SK-N-DZ (cell line): ENCODE measurements at places on chromosomes 3 and 15.

- DNase-seq = no peak
Observed at GRCh38 chr3:136639069-136639468, 113.1 kb downstream of the STAG1 start.

- DNase-seq = no peak
Observed at GRCh38 chr3:159131376-159131775, 329.5 kb downstream of the MFSD1 start.

GRCh38 chr15:74769463-74770025 lies 12.3 kb upstream of the CSK start:
- no peak for DNase-seq

GRCh38 chr3:45120359-45121158 lies 25.6 kb downstream of the CDCP1 start:
- no peak for DNase-seq

DNA sequence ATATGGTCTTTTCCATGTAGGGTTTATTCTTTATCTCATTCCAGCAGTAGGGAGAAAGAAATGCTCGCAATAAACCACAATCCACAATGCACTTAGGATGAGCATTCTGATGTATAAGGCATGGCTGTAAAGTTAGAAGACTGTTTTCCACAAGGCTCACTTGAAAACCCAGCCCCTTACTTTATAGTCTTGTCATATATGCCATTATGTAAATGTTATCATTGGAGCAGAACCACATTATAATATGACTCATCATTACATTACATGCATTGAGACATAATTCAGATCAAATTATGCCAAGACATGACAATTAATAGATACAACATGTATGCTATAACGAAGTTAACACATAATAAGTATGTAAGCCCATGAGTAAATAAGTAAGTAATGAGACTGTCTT lies 348.1 kb downstream of the LSAMP start:
- no peak for DNase-seq

- DNase-seq = no peak
Observed at GRCh38 chr15:73370151-73370550, 1.4 kb upstream of the HCN4 start.

DNA sequence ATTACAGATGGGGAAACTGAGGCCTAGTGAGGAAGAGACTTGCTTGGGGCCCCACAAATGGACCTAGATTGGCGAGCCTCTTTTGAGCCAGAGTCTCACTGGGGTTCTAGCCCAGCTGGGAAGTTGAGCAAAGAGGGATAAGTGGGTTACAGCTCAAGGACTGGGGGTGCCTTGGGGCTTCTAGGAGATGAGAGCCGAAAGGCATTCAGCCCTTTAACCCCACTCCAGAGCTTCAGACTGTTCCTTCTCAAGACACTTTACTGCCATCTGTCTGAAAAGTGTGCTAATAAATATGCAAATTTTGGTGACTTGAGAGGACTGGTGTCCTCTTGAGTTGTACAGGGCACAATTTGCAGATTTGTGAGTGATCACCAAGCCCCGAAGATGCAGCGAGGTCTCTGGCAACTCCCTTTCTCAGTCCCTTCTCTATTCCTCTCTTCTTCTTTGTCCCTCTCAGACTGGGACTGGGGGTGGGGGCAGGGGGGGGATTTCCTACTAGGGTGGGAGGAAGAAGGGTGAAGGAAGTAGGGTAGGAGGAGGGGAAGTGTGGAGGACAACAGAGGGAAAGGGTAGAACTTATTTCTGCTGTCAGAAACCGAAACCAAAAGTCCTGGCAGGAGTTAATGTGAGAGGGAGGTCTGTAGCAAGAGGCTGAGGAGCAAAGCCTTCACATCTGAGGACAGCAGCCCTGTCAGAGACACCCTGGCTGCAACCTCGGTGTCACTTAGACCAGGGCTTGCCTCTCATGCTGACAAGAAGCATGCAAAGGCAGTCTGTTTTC lies 16.2 kb upstream of the ANKDD1A start:
- DNase-seq = no peak

DNA sequence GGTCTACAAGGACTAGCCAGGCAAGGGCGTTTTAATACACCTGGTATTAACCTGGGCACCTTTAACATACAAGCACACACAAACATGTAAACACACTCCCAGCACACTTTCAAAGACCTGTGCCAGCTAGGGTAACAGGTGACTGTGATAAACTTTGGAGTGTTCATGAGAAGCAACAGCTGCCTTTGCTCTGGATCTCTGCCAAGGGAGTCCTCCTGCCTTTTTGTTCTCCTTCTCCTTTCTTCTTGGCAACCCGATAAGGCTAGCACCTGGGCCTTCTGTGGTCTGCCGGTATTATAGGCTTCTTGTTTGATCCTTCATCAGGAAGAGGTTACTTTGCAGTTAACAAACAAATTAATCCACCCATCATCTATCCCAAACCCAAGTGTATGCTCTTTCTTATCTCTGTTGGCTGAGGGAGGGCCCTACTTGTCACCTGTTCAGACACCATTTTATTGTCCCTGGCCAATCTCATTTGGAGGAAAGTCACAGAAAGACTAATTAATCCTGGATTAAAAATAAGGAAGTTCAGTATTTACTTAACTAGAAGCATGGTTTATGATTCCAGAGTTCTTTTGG lies at the start of gene RETNLB:
TSS of gene RETNLB (minus strand) at position 7 of the 579 bp plus-strand sequence. CDS start 225 bp downstream, outside the sequence.
- DNase-seq = no peak

- DNase-seq = no peak
Observed at GRCh38 chr3:14237457-14237856, 58.8 kb downstream of the LSM3 start.

- no peak for DNase-seq
Observed at GRCh38 chr3:150312018-150312657, 96.0 kb upstream of the TSC22D2 start.

DNA sequence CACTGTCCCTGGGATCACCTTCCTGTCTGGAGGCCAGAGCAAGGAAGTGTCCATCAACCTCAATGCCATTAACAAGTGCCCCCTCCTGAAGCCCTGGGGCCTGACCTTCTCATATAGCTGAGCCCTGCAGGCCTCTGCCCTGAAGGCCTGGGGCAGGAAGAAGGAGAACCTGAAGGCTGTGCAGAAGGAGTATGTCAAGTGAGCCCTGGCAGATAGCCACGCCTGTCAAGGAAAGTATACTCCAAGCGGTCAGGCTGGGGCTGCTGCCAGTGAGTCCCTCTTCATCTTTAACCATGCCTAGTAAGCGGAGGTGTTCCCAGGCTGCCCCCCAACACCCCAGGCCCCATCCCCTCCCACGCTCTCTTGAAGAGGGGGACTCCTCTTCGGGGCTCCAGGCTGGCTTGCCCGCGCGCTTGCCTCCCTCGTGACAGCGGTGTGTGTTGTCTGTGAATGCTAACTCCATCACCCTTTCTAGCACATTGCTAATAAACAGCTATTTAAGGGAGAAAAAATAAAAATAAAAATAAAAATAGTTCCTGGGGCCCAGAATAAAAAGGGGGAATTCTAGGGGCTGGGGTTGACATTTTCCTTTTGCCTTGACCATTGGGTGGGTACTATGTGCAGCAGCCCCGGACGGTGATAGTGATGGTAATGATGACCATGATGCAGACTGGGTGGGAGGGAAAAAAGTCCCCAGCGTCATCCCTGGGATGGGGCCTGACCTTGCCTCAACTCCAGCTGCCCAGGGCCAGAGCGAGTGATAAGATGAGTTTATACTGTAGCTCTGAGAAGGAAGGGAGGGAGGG lies 3.3 kb upstream of the ALAS1 start:
- no peak for DNase-seq

DNA sequence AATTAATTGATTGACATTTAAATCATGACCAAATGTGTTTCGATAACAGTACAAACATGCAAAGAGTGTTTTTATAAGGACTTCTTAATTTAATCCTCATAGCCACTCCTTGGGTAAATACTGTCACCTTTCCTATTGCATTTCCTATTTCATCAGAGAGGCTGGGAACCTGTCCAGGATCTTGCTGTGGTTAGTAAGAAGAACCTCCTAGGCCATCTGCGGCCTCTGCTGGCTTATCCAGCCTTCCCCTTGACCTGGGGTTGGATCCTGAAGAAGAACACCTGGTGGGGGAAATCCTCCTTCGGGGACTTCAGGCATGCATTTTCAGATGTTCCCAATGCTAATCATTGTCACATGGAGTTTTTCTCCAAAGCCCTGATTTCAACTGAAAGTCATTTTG lies 25.5 kb downstream of the GLDN start:
- no peak for DNase-seq

DNA sequence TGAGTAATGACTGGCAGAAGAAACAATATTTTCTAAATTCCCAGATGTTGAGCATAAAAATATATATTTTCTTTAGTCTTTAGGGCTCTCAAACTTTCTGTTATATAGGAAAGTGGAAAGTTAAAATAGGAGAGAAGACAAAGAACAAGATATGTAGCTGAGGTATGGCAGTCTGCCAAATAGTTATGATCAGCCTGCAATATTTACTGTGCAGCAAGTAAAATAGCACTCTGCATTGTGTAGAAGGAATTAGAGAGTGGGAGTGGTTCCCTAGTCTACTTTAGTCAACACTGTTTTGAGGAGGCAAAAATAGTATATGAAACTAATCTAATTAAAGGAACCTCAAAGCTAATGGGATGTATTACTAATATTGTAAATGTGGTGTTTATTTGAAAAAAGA lies 978.1 kb upstream of the ALCAM start:
- DNase-seq = no peak
